ENCODE measurements at places on chromosomes 5 and 9. TPM values are rescaled to one million over a fixed set of nuclear protein-coding genes. Genes with fewer than 3 reads are reported as not detected.

DNA sequence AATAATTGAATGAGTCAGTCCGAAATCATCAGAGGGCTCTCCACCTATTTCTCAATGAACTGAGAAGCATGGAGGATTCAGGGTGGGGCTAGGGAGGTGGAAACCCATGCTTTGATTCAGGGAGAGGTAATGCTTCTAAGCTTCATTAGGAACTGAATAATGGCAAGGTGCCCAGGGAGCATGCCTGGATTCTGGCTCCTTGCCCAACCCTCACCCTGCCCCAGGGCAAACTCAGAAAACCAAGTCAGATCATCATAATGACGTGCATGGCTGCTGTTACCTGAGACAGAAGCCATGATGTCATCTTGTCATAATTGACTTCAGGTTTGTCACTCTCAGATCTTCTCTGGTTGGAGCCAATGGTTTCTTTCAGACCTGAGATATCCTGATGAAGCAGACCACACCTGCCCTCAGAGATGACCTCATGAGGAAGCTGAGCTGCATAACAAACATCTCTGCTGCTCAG, 199.6 kb downstream of the SYK start:
- no peak for DNase-seq

- DNase-seq, result no peak
Measured at GRCh38 chr5:5014586-5015235, 125.4 kb upstream of the ADAMTS16 start.

GRCh38 chr5:131305906-131306305, 42.1 kb downstream of the CDC42SE2 start:
- DNase-seq, result no peak

GRCh38 chr9:22170990-22171670, 162.0 kb upstream of the CDKN2B start:
- DNase-seq, result no peak

- DNase-seq, result no peak
Measured at GRCh38 chr5:40332970-40333369, 346.7 kb upstream of the PTGER4 start.

DNA sequence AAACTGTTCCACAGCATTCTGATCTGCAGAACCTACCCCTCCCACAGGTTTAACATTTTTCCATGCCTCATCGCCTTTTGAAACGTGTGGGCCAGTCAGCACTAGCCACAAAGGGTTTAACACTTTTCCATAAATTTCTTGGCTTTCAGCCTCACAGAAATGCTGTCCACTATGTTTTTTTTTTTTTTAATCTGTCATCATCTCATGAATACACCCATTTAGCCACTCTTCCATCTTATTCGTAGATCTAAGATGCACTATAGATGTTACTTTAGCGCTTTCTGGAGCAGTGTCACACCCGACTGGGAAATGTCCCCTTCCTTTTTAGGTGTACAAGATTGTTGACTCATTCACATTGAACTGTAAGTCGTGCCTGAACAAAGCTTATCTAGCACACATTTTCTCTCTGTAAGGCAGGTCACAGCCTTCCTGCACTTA, 62.3 kb downstream of the GCNT1 start:
- DNase-seq, result no peak

GRCh38 chr5:156942064-156942463, 21.0 kb downstream of the TIMD4 start:
- no peak for DNase-seq

DNA sequence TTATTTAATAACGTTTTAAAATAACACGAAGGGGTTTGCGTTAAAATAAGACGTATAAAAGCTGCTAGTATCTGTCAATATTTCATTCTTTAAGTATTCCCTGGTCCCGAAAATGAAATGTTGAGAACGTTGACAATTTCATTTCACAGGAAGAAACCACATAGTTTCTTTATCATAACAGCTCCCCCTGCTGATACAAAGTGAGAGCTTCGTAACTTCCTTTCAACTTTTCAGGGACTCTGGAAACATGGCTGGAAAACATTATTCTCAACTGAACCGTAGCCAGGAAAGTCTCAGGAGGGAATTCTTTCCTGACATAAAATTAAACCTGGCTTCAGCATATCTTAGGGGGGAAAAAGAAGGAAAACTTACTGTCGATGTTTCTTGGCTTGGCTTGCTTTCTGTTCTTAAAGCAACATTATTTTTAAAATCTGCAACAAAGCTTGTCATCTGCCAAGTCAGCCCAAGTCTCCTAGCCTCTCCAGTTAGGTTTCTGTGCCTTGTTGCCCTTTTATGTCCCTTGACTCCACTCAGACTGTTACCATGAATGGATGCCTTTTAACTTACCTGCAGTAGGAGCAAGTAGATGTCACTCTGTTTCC, 122.9 kb upstream of the DAB2 start:
- no peak for DNase-seq

DNA sequence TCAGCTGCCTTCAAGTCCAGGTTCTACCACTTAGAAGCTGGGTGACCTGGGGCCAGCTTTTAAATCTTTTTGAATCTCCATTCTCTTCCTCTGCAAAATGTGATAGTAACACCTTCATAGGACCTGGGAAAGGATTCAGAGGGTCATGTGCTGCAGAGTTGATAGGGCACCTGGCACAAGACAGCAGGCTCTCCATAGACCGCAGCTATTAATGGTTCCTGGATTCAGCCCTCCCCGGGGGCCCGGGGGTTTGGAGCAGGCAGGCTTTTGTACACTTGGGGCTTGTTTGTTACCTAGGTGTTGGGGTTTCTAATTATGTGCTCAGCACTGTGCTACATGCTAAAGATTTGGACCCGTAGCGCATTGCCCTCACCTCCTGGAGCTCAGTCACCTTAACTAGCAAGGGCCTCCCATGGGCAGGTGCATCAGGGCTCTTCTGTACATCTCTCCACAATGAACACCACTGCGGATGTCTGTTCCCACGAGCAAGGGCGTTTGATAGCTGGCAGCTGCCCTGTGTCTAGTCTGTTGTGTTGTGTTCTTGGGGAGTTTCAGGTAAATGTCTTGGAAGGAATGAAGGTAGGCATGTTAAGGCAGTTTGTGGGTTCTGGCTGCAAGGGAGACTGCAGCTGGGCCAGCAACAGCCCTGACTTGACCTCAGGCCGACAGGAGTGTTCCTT, 12.1 kb downstream of the PRRC2B start:
- DNase-seq, result no peak

DNA sequence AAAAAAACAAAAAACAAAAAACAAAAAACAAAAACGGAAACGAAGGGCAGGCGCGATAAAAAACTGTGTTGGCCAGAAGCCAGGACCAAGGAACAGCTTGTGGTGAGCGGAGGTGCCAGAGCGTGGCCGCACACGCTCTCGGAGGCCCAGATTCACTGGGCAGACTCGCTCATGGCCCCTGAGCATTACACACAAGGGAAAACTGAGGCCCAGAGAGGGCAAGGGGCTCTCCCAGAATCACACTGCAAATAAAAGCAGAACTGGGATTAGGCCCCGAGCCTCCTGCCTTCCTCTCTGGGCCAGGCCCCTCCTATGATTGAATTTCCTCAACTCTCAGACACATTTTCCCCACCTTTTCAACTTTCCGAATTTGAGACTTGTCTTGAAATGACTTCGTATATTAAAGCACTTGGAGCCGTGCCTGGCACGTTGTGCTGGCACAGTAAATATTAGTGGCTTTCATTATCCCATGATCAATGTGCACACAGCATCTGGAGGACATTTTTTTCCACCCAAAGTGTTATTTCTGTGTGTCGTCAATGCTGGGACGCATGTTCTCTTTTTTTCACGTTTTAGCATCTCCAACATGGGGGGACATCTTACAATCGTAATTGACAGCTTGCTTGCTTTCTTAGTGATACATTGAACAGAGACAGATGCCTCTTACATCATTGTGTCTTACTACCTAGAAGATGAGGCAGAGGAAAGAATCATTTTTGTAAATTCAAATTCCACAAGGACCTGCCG, 7.4 kb downstream of the FIBCD1 start:
- DNase-seq, result no peak

GRCh38 chr5:107074996-107075395, 595.7 kb downstream of the EFNA5 start:
- no peak for DNase-seq

GRCh38 chr5:25285136-25285535, 640.4 kb upstream of the CDH10 start:
- DNase-seq, result no peak

GRCh38 chr9:69326261-69326660, 1.2 kb downstream of the ENTREP1 start:
- no peak for DNase-seq

- DNase-seq, result peak; percentile 72
Measured at GRCh38 chr9:112751056-112751795, 666 bp downstream of the SNX30 start.

GRCh38 chr5:11075035-11075805, 314.2 kb upstream of the DAP start:
- DNase-seq, result no peak

- DNase-seq, result no peak
Measured at GRCh38 chr5:1856596-1857255, 26.0 kb downstream of the IRX4 start.

DNA sequence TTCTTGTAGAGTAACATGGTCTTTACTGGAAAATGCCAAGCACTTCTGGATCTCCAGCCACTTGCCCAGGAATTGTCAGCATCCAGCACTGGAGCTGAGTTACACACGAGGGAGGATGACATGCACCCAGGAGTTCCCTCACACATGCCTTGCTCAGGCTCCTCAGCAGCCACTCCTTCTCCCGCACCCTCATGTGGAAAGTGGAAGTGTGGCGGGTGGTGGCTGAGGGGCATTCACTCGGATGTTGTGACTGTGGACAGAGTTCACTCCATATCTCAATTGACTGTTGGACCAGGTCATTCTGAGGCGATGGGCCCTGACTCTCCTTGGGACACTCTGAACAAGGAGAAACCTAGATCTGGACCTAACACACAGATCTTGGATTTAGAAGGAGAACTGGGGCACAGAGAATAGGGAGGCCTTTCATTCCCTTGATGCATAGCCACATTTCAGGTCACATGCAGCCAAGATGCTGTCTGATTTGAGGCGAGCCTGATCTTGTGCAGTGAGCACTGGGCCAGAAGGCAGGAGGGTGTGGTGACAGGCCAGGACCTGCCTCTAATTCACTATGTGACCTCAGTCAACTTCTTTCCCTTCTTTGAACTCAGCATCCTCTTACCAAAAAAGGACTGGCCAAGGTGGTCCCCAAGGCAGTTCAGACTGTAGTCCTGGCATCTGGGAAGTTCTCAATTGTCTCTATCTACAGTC, 62.1 kb downstream of the CYSTM1 start:
- no peak for DNase-seq

DNA sequence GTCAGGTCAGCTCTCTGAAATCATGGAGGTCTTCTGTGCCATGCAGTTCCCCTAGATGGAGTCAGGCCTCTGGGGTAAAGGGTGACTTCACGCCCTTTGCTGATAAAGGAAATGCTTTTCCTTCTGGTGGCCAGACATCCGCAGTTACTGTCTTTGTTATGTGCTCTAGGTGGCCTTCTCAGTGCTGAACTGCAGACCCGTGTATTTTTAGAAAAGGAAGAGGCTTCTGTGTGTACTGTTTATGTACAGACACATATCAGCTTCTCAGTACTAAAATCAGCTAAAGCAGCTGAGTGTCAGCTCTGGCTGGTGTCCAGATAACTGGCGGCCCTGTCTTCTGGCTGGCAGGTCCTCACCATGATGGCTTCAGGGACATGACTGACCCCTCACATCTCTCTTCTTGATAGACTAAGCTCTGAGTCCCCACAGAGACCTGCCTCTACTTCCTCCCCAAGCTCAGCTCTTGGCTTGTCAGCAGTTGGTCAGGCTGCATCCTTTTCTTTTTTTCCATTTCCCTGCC, 75.3 kb downstream of the ARHGAP26 start:
- DNase-seq, result no peak

DNA sequence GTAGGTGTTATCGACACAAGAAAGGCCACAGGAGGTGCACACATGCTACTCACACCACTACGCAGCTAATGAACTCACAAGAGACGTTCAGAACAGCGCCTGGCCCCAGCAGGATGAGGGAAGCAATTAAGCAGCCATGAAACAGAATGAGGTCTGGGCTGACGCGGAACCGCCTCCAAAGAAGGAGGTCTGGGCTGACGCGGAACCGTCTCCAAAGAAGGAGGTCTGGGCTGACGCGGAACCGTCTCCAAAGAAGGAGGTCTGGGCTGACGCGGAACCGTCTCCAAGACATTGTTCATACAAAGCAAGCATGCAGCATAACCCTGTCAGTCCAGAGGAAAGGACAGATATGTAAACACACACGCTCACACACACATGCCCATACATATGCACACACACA, 63.2 kb upstream of the ZNF354A start:
- DNase-seq, result peak; percentile 19

DNA sequence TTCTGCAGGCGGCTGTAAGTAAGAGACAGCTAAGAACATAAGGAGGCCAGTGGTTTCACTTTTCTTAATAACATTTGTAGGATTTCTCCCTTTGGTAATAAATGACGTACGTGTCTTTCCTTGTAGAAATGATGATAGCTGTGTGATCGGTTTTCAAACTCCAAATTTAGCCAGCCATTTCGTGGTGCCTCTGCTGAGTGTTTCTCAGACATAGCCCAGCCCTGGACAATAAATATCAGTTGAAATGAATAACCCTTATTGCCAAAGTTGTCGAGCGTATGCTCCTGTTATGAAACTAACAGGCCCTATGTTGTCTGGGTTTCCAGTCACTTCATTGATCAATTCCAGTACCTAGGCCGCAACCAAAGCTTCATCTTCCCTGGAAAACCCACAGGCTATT, 75.0 kb upstream of the MSX2 start:
- no peak for DNase-seq

GRCh38 chr5:132381614-132382013, 12.1 kb downstream of the SLC22A5 start:
- no peak for DNase-seq

- DNase-seq, result no peak
Measured at GRCh38 chr9:126956917-126957686, 42.5 kb downstream of the RALGPS1 start.

GRCh38 chr9:34457266-34458012, 931 bp downstream of the FAM219A start:
- peak; percentile 90 for DNase-seq

GRCh38 chr9:81787747-81788632, 98.6 kb upstream of the TLE1 start:
- DNase-seq, result peak; percentile 64

GRCh38 chr5:67305913-67306710, 109.5 kb upstream of the CD180 start:
- no peak for DNase-seq

- DNase-seq, result no peak
Measured at GRCh38 chr5:35198075-35198474, 32.2 kb downstream of the PRLR start.

ZNF658 gene
- 0.60 TPM for polyA plus RNA-seq

IFNA21 gene
- polyA plus RNA-seq, result not detected

GNA14 gene
- polyA plus RNA-seq, result 9.0 TPM

ERGIC1 gene
- 132 TPM for polyA plus RNA-seq

POU5F2 gene
- 0.17 TPM for polyA plus RNA-seq

PCDHA9 gene
- polyA plus RNA-seq, result 0.01 TPM

PWWP2A gene
- 9.7 TPM for polyA plus RNA-seq

CLIC3 gene
- 4.7 TPM for polyA plus RNA-seq

ZNF484 gene
- 0.60 TPM for polyA plus RNA-seq

TMEM215 gene
- polyA plus RNA-seq, result not detected

IRF1 gene
- polyA plus RNA-seq, result 169 TPM

PRUNE2 gene
- 8.4 TPM for polyA plus RNA-seq

DBH gene
- polyA plus RNA-seq, result not detected

Data from sigmoid colon (tissue), 7 donors.